ENCODE measurements at places on chromosomes 4 and X. TPM values are rescaled to one million over a fixed set of nuclear protein-coding genes. Genes with fewer than 3 reads are reported as not detected.

Gene PLAC8
- 0.39 TPM for total RNA-seq

Gene UNC5C
- not detected for total RNA-seq

Gene F8A3
- total RNA-seq = 1.4 TPM

Gene INTU
- 1.0 TPM for total RNA-seq

Gene BLOC1S4
- total RNA-seq = 11.1 TPM

Gene SERTM2
- total RNA-seq = not detected

Gene PRRG1
- 14.2 TPM for total RNA-seq

Gene GAGE1
- total RNA-seq = not detected

Gene F8A1
- total RNA-seq = 2.8 TPM
